Esophagus squamous epithelium (tissue), 5 donors: ENCODE measurements at places on chromosomes 2 and 18.

DNA sequence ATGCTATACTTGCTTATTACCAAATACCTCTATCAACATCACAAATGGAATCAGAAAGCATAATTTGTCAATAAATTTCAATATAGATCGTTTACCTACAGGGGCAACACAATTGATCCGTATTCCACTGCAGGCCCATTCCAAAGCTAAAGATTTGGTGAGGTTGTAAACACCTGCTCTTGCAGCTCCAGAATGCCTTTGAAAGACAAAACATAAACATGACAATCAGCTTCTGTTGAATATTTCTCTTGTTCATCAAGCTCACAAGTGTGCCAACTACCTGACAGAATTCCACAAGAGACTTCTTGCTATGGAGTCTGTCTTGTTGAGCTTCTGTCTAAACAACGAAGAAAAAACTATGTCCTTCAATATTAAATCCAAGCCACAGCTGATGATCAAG lies 30.3 kb downstream of the PECR start:
- no peak for DNase-seq

- no peak for DNase-seq
These were observed 139.0 kb upstream of the SERPINE2 start for GRCh38 chr2:224178056-224178455.

- DNase-seq = no peak
These were observed 67.1 kb downstream of the ABCG8 start for GRCh38 chr2:43905871-43906270.

- DNase-seq = no peak
These were observed 129.3 kb downstream of the ZNF236 start for GRCh38 chr18:76951456-76952247.

DNA sequence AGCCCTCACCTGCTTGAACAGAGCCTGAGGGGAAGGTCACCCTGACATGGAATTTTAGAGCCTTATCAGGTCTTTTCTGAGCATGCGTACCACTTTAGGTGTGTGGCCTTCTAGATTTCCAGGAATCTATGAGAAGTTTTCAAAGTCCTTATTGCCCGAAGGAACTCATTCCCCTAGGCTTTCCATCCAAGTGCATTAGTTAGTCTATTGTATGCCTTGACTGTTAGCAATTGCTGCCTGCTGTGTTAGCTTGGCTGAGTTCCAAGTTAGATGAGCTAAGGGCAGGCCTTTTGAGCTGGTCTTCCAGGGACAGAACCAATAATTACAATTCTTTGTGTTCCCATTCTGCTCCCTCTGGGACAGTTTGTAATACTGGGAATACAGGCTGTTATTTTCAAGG lies 30.8 kb upstream of the PUM2 start:
- DNase-seq = no peak

- DNase-seq = no peak
These were observed 128.6 kb upstream of the NYAP2 start for GRCh38 chr2:225270861-225271260.

DNA sequence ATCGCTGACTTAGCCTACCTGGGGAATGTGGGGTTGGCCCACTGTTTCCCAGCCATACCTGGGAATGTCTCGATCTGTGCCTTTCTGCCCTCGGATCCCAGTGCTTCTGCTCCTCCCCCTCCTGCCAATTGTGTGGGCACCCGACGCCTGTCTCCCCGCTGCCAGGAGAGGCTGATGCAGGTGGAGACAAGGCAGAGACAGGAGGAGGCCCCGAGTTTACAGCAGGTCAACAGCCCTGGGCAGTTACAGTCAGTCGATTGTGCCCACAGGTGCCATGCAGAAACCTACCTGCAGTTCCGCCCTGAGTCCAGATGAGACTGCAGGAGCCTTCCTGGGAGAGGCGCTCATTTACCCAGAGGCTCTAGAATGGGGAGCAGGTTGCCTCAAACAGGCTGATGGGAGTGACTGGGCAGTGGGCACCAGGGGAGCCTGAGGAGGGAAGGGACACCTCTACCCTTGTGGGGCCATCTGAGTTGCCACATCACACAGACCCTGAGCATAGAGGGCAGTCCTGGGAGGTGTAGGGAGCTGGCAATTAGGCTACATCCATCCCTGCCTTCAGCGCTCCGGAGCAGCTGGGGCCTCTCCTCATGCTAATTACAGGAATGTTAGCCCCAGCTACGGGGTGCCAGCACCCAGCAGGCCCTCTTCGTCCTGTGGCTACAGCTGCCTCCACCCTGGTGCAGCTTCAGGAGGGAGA lies 300.1 kb downstream of the NDUFA10 start:
- DNase-seq = no peak

DNA sequence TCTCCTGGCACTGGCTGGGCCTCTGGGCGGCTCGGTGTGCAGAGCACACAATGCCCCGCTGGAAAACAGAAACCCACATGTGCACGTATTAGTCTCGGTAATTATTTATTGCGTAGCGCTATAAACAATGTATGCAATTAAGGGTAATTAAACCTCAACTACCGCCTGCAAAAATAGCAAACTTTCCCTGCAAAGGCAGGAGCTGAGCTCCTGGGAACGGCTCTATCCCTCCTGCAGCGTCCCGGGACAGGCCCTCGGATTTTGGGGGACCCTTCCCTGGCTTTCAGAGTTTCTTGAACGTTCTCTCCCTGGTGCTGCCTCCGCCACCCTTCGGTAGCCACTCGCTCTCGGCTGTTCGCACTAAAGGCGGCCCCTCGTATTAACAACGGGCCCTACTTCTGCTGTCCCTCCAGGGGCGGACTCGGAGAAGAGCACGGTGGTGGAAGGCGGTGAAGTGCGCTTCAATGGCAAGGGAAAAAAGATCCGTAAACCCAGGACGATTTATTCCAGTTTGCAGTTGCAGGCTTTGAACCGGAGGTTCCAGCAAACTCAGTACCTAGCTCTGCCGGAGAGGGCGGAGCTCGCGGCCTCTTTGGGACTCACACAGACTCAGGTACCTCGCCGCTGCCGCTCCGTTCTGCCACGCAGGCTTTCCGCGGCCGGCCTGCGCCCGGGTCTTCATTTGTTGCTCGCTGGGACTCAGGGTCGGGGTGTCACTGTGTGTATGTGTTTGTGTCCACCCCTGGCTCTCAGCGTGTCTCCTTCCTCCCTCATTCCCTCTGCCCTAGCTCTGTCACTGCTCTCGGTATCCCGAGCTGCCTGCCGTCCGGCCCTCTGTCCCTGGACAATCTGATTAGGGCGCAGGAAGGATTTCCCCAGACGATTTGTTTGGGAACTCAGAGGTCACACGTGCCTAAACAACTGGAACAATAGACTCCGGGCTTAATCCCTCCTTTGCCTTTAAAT lies 1.2 kb downstream of the DLX1 start:
- DNase-seq = no peak

GRCh38 chr2:12803607-12804006 lies 86.9 kb downstream of the TRIB2 start:
- no peak for DNase-seq

- DNase-seq = no peak
These were observed 856.2 kb upstream of the NRXN1 start for GRCh38 chr2:51888120-51888519.

DNA sequence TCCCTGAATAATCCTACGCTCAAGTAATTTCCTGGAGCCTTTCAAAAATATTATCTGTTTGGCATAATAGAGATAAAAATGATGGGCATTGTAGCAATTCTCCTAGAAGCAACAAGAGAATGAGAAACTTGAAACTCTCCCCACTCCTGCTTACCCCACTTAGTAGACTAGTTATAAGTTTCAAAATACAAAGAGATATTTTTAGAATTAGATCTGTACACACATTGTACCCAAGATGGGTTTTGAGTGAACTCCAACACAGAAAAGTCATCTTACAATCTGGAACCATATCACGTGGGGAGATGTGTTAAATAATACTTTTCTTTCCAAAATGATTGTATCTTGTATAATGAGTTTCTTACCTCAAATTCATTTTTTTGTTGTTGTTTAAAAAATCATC lies 484.9 kb downstream of the LPIN1 start:
- DNase-seq = no peak

GRCh38 chr2:144325086-144325485 lies 194.8 kb downstream of the ZEB2 start:
- no peak for DNase-seq

DNA sequence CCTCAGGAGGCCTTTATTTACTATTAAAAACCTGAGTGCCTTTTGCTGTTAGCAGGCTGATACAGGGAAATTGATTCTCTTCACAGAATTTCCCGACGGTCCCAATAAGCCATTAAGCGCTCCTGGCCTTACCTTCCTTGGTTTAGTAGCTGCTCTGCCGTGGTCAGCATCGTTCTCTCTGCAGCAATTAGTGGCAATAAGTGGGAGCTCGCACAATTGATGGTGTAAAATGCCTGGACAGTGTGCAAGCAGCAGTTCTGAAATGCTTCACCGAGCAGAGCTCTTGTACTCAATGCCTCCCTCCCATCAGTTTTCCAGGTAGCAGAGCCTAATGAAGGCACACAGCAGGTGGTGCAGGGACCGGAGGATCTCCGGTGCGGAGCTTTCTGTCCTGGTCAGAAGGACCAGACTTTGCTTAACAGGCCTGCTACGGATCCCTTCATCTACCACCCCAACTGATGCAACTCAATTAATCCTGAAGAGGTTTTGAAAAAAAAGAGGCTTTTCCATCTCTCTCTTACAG lies 1.1 kb upstream of the LINC00305 start:
- DNase-seq = no peak

- DNase-seq = no peak
These were observed 217.7 kb downstream of the HRH4 start for GRCh38 chr18:24678107-24678506.

DNA sequence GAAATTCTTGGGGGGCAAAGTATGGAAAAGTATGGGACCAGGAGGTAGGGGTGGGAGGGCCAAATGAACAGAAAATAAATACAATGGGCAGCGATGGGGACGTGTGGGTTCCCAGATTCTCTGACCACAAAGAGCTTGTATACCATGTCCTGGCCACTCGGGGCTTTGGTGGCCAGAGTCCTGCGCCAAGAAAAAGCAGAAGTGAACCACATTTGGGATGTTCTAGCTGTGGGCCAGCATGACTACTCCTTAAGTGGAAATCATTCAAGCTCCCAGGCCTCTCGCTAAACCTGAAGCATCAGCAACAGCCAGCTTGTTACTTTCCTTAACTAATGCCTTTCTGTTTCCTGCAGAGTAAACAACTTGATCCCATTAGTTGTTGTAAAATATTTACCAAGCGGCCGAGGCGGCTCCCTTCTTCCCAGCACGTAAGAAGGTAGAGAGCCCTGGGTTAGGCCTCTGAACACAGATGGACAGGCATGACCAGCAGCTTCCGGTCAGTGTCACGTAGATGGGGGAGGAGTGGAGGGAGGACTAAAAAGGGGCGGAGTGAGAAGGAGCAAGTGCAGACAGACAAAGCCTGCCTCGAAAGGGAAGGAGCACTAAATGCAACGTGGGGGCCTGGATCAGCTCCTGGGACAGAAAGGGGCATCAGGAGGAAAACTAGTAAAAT lies 88.2 kb downstream of the GALNT14 start:
- no peak for DNase-seq

DNA sequence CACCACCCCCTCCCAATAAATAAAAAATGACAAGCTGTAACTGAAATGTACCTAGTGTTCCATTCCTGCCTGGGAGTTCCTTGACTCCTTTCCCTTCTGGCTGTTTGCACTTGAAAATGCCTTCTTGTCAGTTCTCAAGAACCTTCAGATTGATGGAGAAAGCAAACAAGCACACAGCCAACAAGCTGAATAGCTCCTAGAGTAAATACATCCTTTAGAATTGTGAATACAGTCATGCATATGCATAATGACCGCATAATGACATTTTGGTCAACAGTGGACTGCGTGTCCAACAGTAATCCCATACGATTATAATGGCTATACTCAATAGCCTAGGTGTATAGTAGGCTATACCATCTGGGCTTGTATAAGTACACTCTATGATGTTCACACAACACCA lies 97.0 kb downstream of the LYPD6 start:
- DNase-seq = no peak

- DNase-seq = no peak
These were observed 54.0 kb downstream of the GATA6 start for GRCh38 chr18:22223254-22223964.

DNA sequence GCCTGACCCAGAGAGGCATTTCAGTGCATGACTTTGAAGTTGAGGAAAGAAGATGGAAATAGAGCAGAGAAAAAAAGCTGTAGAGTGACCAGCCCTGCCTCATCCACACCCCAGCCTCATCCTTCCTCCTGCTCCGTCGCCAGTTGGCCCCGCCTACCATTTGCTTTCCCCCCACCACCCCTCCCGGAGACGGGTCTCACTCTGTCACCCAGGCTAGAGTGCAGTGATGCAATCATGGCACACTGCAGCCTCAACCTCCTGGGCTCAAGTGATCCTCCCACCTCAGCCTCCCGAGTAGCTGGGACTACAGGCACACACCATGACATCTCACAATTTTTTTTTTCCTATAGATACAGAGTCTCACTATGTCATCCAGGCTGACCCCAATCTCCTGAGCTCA lies 200.8 kb downstream of the EPHA4 start:
- no peak for DNase-seq

GRCh38 chr18:55116863-55117262 lies 157.6 kb upstream of the CCDC68 start:
- DNase-seq = no peak

DNA sequence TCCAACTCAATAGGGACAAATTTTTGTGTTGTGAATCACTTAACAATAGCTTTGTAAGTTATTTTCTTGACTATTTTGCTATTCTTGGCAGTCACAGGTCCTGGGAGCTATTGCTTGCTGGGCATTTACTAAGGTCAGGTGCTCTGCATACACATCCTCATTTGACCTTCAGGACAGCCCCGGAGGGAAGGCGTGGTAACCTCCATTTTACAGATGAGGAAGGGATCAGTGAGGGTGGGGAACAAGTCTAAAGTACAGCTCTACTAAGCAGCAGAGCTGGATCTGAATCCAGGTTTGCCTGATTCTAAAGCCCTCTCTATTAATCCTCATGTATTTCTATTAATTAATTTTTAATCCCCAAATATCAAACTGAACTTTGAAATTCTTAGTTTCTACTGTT lies 58.8 kb downstream of the PTPN2 start:
- no peak for DNase-seq

DNA sequence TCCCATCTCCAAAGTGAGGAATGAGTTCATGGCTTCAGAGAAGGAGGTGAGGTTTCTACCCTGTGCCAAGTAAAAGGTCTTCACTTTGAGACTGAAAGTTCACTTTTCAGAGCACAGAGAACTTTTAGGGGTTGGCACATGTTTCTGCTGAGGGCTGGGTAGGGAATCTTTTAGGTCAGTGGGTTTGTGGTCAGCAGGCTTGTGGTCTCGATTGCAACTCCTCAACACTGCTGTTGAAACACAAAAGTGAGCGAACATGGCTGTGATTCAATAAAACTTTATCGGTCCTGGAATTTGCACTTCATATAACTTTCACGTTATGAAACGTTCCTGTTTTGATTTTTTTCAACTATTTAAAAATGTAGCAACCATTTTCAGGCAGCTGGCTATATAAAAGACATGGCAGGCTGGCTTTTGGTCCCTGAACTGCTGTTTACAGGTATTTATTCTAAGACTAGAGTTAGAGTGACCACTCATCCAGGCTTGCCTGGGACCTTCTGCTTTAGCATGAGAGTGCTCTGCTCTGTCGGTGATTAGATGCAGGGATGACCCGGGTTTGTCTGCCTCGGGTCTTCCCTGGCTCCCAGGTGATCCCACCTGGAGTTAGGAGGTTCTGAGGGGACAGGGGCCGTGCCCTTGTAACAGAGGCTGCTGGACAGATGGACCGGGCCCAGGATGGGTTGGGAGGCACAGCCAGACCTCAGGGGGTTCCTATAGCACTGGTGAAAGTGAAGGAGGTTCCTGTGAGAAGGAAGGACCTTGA lies 62.7 kb upstream of the TAF1B start:
- no peak for DNase-seq

- DNase-seq = no peak
These were observed 116.6 kb downstream of the GLI2 start for GRCh38 chr2:120852200-120852815.
